ENCODE measurements at places on chromosomes 3 and 15.

DNA sequence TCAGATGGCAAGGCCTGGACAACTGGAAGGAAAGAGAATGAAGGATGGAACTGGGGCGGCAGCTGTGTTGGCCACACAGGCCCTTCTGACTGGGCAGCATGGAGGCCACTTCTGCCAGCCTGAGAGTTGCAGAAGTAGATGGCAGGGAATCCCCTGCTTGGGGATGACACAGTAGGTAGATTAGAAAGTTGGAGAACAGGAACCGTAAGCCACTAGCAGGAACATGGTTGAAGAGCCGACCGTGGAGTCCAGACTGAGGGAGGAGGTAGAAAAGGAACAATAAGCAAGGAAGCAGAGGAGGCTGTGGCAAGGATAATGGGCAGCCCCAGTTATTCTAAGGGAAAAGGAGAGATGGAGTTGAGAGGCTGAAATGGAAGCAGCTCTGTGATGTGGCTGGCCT is 26.4 kb upstream of the ZNF774 start:
- DNase-seq, result no peak

GRCh38 chr3:182713743-182714517 is 79.4 kb upstream of the ATP11B start:
- DNase-seq, result no peak

DNA sequence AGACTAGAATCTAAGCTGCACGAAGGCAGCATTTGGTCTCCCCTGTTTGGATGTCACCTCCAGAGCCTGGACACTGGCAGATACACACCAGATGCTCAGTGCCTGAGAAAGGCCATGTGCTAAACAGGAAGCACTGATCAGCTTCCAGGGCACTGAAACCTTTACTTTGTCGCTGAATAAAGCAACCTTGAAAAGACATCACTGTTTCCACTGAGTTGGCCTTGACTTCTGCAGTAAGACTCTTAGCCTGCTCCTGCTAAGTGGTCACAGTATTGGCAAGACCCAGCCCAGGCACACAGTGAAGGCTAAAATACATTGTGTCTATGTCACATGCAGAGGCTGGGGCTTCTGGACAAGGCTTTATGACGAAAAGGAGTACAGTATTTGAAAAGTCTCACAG is 104.3 kb upstream of the ICE2 start:
- DNase-seq, result no peak

- DNase-seq, result no peak
Measured at GRCh38 chr3:151743855-151744254, 10.1 kb downstream of the AADACL2 start.

DNA sequence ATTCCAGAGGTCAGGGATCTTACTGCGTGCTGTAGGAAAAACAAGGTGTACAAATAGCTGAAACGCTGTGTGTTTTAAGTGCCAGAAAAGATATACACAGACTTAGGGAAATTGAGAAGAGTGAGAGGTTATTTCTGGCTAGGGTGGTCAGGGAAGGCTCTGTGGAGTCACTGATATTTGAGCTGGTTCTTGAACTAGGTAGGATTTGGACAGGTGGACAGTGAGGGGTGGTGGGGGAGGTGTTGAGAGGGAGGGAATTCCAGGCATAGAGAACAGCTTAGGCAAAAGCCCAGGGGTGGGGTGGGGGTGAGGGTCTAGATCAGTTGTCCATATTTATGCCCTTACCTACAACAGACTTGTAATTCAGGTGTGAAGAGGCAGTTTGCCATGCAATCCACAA is 7.0 kb downstream of the SEMA6D start:
- no peak for DNase-seq

- no peak for DNase-seq
Measured at GRCh38 chr3:136122006-136122405, 74.1 kb downstream of the MSL2 start.

- DNase-seq, result no peak
Measured at GRCh38 chr3:27607370-27607769, 114.8 kb downstream of the EOMES start.

GRCh38 chr3:55655544-55655943 is 168.4 kb upstream of the WNT5A start:
- no peak for DNase-seq

DNA sequence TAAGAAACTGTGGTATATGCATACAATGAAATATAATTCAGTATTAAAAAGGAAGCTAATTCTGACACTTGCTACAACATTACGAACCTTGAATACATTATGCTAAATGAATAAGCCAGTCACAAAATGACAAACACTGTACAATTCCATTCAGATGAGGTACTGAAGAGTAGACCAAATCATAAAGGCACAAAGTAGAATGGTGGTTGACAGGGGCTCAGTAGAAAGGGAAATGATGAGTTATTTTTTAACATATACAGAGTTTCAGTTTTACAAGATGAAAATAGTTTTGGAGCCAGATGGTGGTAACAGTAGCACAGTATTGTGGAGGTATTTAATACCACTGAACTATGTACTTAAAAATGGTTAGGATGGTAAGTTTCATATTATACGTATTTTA is 254.6 kb upstream of the RBMS3 start:
- no peak for DNase-seq

GRCh38 chr3:148208975-148209374 is 488.7 kb upstream of the AGTR1 start:
- no peak for DNase-seq

DNA sequence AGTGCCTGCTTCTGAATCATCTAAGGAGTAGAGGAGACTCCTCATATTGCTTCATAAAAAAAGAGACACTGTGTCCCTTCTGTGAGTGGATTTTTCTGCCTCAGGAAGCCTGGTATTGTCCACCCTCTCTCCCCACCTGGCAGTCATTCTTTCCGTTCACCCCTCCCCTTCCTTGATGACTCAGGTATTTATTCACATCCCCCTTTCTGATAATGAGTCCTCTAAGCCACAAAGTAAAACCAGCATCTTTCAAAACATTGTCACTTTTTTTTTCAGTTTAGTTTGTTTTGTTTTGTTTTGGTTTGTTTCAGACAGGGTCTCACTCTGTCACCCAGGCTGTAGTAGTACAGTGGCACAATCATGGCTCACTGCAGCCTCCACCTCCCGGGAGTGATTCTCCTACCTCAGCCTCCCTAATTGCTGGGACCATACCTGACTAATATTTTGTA is 65.2 kb upstream of the UBE2E1 start:
- no peak for DNase-seq

GRCh38 chr15:57521503-57521902 is 70.2 kb upstream of the MYZAP start:
- no peak for DNase-seq

GRCh38 chr15:82177291-82178010 is 85.1 kb downstream of the EFL1 start:
- no peak for DNase-seq

DNA sequence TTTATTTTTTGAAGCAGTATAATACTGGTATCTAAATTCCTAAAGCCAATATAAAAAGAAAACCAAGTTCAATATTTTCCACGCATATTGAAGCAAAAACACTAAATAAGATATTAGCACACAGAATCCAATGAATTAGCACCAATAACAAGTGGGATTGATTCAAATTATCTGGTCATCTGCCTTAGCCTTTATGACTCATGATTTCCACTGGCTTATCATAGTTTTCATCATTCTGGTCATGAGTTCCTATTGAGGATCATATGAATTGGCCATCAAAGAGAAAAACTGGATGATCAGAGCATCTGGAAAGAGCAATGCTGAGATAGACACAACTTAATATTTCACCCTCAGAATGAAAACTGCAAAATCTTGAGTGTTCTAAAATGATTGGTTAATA is 809.9 kb downstream of the MCTP2 start:
- DNase-seq, result no peak

- DNase-seq, result no peak
Measured at GRCh38 chr3:159861369-159861987, 127.2 kb upstream of the IL12A start.

DNA sequence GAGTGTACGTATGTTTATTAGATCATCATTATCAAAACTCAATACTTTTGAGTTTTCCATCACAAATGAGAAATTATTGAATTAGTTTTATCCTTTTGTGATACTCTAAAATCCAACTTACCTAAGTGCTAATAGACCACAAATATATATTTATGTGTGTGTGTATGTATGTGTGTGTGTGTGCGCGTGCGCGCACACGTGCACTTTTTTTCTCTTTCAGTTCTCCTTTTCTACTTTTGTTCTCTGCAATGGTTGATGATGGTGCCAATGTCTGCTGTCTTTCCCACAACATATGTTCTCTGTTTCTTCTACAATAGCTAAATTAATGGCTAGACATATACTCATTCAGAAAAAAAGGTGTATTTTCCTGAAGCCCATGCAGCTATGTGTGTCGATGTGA is 571.6 kb upstream of the ARPP21 start:
- no peak for DNase-seq

DNA sequence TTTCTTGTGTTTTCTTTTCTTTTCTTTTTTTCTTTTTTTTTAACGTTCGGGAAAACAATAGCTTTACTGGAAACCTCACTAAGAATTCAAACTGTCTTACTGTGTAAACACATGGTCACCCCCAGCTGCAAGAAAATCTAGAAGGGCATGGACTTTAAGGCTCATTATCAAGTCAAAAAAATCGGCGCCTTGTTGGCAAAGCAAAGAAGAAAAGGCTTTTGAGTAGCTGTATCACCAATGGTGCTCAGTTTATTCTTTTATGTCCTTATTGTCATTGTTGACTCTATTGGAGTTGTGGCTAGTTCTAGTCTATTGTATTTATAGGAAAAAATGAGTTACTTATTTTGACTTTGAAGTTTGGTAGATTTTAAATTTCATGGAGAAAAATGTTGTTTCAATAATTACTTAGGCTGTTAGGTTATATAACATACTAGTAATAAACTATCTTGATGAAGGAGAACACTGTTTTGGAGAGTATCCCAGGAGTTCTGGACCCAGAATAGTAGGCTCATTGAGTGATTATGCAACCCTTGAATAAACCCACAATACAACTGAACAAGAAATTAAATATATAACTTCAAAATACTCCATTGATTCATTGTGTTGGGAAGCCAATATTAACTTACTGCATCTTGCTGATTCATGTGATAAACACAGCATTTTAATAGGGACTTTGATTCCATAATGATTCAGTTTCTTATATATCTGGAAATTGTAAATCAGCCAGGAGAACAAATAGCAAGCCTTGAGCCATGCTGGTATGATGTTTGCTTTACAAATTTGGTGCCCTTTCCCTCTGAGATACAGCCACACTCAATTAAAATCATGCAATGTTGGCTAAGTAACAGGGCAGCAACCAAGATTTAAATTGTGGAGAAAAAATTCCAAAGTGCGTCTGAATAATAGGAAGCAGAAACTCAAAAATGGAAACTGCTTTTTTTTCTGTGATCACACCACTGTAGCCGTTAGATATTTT is 27.8 kb upstream of the GOLIM4 start:
- no peak for DNase-seq

DNA sequence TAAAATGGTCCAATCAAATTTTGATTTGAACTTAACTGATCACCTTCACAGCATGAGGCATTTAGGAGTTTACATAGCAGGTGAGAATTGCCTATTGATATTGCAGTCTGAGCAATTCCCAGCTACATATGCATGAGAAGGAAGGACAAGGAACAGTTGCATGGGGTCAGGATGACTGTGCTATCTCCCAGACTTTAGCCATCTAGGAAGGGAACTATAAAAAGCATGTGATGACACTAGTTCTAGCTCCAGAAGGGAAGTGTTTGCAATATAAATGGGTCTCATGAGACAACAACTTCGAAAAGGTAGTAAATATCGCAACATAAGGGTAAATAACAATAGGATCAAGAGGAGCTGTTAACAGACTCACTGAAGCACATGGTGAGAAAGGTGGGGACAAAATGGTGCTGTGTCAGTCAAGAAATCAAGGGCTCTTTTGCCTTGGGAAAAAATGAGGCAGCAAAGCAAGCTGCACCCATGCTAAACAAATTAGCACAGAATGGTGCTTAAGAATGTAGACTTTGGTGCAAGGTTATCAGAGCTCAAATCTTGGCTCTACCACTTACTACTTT is 90.4 kb upstream of the SLC2A2 start:
- DNase-seq, result no peak

- no peak for DNase-seq
Measured at GRCh38 chr15:100683434-100683833, 81.0 kb downstream of the ASB7 start.

DNA sequence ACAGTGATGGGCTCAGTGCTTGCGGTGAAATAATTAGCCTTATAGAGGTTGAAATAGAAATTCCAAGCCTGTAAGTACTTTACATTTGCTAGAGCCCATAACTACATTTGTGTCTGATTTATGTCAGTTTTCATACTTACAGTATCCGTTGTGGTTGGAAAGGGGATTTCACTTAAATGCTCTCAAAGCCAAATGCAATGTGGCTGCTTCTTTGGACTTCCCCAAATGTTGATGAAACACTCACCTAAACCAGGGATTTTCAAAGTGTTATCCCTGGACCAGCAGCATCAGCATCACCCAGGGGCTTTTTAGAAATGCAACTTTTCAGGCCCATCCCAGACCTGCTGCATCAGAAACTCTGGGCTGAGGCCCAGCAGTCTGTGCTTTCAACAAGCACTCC is 378.7 kb downstream of the MCTP2 start:
- no peak for DNase-seq

DNA sequence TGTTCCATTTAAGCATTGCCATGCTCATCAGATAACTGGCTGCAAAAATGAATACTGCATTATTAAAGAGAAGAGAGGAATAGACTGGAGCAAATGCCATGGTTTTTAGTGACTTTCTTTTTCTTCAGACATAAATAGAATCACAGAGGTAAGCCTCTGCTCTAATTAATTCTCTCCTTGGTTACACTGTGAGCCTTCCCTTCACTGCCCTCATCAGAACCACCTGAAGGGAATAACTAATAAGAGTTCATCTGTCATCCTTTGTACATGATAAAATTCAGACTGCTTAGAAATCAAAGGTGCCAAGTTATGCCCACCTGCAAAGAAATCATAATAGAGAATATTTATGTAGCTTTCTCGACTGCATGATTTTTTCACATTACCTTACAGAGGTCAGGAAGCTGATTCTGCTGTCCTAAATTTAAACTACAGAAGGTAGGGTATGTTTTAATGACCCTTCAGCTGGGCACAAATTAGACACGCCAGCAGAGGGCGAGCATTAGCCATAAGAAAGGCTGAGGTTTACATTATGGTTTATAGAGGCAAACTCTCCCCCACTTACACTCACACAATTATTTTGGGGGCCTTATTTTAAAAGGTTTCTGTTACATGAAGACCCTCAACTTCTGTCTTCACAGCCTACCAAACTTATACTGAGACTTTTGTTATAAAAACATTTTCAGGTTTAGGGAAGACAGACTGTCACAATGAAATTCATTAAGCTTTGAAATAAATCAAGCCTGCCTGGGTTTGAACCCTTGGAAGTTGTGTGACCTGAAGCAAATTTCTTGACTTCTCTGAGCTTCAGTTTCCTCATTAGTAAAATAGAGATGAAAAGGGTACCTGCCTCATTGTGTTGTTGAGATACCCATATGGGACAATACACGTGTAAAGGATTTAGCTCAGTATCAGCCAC is 15.3 kb upstream of the UNC13C start:
- DNase-seq, result no peak

- no peak for DNase-seq
Measured at GRCh38 chr3:113873293-113873692, 34.7 kb downstream of the GRAMD1C start.

- DNase-seq, result no peak
Measured at GRCh38 chr15:72758182-72758581, 25.4 kb downstream of the ADPGK start.

GRCh38 chr15:45747426-45747825 is 112.6 kb downstream of the SQOR start:
- DNase-seq, result no peak
